Stomach (tissue), 19 donors: ENCODE measurements at places on chromosomes 3 and 15. TPM values are rescaled to one million over a fixed set of nuclear protein-coding genes. Genes with fewer than 3 reads are reported as not detected.

DNA sequence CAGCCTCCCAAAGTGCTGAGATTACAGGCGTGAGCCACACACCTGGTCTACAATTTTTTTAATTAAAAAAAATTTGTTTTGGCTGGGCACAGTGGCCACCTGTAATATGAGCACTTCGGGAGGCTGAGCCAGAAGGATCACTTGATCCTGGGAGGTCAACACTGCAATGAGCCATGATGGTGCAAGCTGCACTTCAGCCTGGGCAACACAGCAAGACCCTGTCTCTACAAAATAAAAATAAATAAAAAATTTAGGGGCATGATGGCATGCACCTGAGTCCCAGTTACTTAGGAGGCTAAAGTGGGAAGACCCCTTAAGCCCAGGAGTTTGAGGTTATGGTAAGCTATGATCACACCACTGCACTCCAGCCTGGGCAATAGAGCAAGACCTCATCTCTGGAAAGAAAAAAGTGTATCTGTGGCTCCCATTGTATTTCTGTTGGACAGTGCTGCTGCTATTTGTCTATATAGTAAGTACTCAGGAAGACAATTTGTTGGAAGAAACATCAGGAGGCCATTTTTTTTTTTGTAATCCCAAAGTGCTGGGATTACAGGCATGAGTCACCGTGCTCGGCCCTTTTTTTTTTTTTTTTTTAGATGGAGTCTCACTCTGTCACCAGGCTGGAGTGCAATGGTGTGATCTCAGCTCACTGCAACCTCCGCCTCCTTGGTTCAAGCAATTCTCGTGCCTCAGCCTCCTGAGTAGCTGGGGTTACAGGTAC lies 27.5 kb upstream of the SH3BP5 start:
- DNase-seq, result no peak

- no peak for DNase-seq
Measured at GRCh38 chr3:190019006-190019405, 101.7 kb downstream of the P3H2 start.

DNA sequence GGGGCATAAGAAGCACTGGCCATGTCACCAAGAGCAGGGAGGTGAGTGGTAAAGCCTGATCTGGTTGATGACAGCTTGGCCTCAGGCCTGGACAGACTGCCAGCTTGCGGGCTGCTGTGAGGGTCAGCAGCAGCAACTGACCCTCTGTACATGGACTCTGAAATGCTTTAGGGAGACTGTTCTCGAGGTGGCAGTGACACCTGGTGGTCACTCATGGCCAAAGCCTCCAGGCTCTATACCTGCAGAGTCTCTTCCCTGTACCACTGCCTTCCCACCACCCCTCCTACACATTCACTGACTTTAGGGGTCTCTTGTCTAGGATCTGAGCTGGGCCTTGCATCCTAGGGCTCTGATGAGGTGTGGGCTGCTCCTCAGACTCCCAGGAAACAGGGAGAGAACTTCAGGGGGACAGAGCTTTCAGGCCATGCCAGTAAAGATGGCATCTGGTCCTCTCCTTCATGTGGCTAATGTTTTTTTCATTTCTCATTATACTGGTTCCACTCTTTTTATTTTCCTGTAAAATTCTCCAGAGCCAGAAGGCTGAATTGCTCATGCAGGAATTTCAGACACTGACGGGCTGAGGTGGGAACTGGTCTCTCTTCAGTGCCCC lies 17.2 kb upstream of the TIMP4 start:
- DNase-seq, result peak; percentile 73

ANKRD63 gene
- not detected for total RNA-seq

DNA sequence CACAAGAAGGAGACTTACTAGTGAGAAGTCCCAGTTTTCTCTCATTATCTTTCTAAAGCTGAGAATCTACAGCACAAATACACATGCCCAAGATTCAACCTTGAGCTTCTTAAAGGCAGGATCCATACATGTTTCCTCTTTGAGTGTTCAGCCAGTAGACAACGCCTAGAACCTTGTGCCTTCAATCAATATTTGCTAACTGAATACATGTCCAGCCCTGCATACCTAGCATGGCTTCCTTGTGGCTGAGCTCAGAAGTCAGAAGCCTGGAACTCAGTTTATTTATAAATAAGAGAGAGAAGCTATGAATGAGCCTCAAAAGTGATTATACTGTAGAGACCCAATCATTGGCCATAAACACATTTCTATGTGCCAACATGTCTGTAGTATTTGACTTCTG lies 43.5 kb downstream of the ACP3 start:
- DNase-seq, result no peak

- DNase-seq, result no peak
Measured at GRCh38 chr3:126127452-126127851, 43.5 kb upstream of the SLC41A3 start.

MCF2L2 gene
- total RNA-seq, result not detected

- no peak for DNase-seq
Measured at GRCh38 chr3:123021996-123022510, 5.5 kb downstream of the SEMA5B start.

DNA sequence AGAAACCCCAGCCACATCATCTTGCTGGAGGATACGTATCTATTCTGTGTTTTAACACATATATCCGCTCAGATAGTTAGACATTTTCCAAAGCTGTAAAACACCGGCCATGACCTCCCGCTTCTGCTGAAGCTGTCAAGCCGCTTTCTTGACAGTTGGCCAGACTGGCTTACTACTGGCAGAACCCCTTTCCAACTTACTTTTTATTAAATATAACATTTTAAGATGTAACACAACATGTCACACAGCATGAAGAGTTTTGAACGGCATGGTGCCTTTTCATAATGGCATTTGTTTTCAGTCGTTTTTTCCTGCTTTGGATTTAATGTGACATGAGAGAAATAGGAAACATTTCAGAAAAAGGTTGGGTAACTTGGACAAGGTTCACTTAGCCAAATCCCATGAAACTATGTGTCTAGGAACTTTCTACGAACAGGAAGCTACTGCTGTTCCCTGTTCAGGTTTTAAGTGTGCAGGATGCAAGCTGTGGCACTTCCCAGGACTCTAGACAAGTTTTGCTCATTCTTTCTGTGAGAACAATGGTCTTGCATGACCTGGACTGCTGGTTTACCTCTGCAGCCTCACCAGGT lies 281.4 kb downstream of the THSD4 start:
- DNase-seq, result no peak

- no peak for DNase-seq
Measured at GRCh38 chr3:70556056-70556455, 243.6 kb upstream of the MDFIC2 start.

- DNase-seq, result no peak
Measured at GRCh38 chr15:59794229-59794886, 105.2 kb upstream of the BNIP2 start.

CCR9 gene
- 1.1 TPM for total RNA-seq

DNA sequence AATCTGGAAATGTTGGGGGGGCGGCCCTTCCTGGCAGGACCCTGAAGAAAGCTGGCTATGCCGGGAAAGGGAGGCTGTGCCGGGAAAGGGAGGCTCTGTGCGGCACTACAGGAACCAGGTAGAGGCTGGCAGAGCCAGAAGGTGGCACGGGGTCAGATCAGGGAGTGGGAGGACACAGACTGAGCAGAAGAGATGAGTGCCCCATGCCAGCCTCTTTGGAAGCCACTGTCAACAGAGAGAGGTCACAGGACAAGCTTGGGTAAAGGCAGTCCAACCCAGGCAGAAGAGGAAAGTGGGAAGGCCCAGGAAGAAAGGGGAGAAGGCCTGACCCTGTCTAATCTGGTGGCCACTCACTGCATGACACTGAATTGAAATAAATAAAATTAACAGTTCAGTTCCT lies 1.5 kb downstream of the C15orf62 start:
- no peak for DNase-seq

DNA sequence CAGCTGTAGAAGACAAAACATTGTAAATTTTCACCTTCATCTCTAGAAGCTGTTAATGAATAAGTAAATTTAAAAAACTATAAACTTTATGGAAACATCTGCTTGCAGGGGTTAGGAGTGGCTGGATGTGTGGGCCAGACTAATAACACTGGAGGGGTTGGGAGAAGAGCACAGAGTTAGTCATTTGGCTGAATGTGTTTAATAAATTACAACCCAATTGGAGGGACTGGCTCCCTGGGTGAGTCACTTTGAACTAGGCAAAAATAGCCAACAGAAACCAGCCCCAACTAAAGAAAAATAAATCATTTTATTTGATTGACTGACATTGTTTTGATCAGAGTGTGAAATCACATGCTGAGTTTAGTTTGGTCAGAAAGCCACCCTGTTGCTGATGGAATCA lies 21.8 kb downstream of the DGKG start:
- DNase-seq, result no peak

DNA sequence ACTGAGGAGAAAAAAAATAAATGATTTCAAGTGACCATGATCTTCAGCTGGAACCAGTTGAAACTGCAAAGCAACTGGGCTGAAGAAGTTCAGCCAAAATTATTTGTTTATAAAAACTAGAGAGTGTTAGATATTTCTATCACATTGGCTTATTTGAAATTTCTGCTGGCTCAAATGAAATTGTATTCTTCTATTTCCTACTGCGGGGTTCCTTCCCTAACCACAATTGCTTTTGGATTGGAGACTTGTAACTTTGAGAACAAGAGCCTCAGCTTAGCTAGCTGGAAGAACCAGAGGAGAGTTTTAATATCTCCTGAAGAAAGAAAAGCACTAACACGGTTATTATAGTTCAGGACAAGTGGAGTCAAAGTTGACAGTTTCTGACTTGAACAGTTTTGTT lies 31.1 kb downstream of the AGTR1 start:
- no peak for DNase-seq

NUP210 gene
- total RNA-seq, result 16.9 TPM

DNA sequence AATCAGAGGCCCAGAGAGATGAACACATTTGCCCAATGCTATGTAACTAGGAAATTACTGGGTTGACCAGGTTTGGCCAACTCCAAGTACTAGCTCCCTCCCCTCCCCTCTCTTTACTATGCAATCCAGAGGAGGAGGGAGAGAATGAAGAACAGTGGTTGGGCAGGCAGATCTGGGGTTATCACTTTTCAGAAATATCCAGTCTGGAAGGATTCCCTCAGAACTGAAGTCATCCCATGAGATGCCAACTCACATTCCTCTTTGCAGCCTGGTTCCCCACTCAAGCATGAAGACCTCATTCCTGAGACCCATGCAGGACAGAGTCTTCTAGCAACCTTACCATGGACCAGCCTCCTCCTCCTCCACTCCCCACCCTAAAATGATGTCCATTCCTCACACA lies 201.1 kb downstream of the TLE3 start:
- DNase-seq, result peak; percentile 29

KCNH8 gene
- 0.89 TPM for total RNA-seq

DNA sequence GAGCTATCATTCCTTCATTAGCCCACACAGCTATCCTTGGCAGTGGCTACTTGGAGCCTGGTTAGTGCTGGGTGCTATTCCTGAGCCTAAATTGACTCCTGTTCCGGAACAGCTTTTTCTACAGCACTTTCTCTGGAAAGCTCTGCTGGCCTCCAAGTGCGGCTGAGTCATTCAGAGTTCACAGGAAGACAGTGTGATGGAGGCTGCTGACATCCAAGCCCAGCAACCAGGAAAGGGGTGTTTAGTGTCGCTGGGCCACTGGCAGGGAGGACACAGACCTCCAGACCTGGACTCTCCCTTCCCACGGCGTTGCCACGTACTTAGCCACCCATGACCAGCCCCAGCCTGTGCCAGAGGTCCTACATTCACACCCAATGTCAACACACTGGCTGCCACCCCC lies 28.7 kb downstream of the CACNA2D2 start:
- no peak for DNase-seq

MINAR1 gene
- total RNA-seq, result 0.29 TPM

GRCh38 chr3:14290631-14291385 lies 111.6 kb upstream of the SLC6A6 start:
- no peak for DNase-seq

GRCh38 chr3:185558395-185558794 lies 6.0 kb upstream of the LIPH start:
- peak; percentile 87 for DNase-seq

DNA sequence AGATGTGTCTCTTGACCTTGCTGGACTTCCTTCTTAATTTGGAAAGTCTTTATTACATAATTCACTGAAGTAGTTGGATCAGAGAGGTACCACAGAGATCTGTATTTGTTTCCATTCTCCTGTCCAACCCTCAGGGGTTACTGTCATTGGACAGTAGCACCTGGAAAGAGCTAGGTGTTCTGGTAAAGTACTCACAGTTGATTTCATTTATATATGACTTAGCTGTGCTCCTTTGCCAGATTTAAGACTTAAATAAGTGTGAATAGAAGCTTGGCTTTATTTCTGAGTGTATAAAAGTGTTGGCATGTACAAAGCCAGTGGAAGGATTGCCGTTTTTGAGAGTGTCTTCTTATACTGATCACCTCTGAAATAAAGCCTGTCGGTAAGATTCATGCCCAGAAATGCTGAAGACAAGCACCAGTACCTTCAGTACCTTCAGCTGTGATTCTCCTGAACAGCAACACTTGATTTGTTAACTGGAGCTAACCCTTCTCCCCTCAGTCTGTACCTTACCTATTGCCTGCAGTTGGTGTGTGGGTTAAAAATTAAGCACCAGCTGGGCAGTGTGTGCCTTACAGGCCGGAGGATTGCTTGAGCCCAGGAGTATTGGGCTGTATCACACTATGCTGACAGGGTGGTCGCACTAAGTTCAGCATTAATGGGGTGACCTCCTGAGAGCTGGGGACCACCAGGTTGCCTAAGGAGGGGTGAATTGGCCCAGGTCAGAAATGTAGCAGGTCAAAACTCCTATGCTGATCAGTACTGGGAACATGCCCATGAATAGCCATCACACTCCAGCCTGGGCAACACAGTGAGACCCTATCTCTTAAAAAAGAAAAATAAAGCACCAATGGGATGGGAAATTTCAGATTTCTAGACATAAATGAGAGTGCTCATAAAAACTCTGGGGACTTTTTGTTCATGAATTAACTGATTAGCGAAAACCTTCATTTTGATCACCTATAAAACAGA lies 197.7 kb downstream of the FNDC3B start:
- DNase-seq, result no peak

GRCh38 chr3:197881270-197881969 lies 68.6 kb upstream of the RPL35A start:
- no peak for DNase-seq

DNA sequence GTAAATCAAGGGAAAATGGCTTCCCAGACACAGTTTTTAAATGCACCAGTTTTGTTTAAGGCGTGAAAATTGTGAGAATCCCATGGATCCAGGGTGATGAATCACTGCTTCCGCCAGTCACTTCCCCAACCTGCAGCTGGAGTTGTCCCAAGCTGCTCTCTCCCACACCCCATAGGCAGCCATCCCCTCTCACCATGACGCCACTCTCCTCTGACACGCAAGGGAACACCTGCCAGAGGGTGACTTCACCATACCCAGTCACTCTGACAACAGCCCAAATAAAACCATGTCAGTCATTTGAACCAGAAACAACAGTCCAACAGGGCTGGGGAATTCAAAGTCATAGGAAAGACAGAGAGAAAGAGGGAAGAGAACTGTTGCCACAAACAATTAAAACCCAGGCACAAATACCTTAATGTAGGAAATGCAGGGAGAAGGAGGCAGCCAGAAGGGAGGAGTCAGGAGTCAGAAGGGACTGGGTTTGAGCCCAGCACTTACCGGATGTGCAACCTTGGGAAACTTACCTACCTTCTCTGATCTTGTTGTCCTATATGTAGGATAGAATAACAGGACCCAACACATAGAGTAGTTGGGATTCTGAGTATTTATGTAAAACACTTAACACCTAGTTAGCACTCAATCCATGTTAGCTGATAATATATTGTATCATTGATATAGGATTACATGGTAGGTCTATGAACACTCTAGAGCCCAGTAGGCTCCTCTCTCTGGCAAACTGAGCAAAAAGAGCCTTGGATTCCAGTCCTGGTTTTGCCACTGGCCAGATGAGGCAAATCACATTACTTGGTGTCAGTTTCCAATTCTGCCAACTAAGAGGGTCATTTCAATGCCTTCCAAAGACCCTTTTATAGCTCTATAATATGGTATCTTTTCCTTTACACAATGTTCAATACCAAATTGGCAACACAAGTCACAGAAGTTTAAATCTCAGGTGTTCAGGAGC lies 326.3 kb upstream of the ICE2 start:
- DNase-seq, result peak; percentile 42
